Stimulated activated CD8-positive, alpha-beta memory T cell treated with anti-CD3 and anti-CD28 coated beads, Interleukin-7, amount 100 ng/mL, for 24 hours (primary cell): ENCODE measurements at places on chromosomes 16 and 17.

DNA sequence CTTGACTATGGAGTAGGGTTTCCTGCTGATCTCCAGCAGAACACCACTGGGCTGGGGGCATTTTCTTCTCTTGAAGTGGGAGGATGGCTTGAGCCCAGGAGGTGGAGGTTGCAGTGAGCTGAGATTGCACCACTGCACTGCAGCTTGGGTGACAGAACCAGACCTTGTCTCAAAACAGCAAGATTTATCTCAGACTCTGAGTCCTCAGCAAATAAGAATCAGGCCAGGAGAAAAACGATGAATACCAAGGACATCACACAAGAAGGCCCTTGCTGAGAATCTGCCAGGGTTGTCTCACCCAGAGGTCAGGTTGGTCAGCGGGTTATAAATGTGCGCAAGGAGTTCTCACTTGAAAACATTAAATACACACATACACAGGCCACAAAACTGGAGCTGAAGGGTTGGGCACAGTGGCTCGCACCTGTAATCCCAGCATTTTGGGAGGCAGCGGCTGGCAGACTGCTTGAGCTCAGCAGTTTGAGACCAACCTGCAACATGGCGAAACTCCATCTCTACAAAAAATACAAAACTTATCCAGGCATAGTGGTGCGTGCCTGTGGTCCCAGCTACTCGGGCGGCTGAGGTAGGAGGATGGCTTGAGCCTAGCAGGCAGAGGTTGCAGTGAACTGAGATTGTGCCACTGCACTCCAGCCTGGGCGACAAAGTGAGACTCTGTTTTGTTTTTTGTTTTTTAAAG, 7.7 kb downstream of the MXRA7 start:
- DNase-seq: no peak

GRCh38 chr17:57603546-57603945, 141.6 kb downstream of the CCDC182 start:
- DNase-seq: no peak

GRCh38 chr16:20937736-20938135, 37.2 kb downstream of the LYRM1 start:
- DNase-seq: no peak

DNA sequence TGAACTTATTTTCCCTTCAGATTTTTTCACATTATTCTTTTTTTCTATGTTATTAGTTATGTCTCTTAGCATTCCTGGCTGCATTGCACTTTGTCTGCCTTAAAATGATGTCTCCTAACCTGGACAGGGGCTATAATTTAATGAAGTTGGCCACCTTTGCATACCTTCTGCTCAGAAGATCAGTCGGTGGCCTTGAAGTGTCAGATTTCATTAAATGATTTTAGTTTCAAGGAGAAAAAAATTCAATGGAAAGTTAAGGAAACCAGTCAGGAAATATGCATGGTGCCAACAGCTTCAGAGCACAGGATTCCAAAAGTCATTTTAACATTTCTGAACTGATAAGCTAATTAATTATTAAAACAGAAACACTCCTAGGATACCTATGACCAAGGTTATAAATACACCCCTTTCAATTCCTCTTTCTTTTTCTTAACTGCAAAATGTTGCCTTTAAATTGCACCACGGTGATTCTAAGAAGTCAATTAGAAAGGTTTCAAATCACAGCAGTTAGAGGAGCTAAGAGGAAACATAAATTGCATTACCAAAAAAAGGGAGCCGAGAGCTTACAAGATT, 533.4 kb downstream of the KCNJ2 start:
- no peak for DNase-seq

DNA sequence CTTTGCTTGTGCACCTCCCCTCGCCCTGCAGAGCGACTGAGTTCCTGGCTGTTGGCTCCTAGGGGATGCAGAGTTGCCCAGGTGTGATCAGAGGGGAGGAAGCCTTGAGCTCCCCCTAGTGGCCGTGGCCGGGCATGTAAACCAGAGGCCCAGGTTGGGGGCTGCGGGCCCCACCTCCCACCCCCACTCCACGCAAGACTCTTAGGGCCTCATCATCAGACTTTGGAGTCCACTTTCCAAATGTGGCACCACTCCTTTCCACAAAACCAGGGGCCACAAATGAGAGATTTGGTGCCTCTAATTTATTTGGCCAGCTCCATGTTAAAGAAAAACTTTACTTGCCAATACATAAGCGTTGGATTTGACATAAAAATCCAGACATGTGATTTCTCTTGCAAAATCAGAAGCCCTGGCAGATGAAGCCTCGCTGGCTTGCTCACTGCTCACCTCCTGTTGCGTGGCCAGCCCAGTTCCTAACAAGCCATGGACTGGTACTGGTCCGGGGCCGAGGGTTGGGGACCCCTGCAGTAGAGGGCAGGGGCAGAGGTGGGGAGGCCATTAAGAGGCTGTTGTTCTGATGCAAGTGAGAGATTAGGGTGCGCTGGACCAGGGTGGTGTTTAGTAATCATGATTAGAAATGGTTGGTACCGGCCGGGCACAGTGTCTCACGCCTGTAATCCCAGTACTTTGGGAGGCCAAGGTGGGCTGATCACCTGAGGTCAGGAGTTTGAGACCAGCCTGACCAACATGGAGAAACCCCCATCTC, 28.7 kb upstream of the GAS7 start:
- peak; percentile 16 for DNase-seq

DNA sequence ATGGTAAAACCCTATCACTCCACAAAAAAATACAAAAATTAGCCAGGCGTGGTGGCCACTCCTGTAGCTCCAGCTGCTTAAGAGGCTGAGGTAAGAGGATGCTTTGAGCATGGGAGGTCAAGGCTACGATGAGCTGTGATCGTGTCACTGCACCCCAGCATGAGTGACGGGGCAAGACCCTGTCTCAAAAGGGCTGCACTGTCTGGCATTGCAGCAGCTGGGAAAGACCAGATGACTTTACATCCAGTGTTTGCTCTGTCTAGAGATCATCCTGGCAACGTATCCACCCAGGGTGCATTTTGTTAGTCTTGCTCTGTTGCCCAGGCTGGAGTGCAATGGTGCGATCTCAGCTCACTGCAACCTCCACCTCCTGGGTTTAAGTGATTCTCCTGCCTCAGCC, 52.0 kb downstream of the MRM3 start:
- DNase-seq: no peak

GRCh38 chr17:75115555-75115954, 5.8 kb downstream of the ARMC7 start:
- no peak for DNase-seq

GRCh38 chr16:24499193-24499814, 40.1 kb upstream of the RBBP6 start:
- no peak for DNase-seq

- DNase-seq: no peak
Observed at GRCh38 chr17:19024101-19025078, 19.8 kb upstream of the FAM83G start.

GRCh38 chr16:54375071-54375470, 88.5 kb upstream of the IRX3 start:
- no peak for DNase-seq

DNA sequence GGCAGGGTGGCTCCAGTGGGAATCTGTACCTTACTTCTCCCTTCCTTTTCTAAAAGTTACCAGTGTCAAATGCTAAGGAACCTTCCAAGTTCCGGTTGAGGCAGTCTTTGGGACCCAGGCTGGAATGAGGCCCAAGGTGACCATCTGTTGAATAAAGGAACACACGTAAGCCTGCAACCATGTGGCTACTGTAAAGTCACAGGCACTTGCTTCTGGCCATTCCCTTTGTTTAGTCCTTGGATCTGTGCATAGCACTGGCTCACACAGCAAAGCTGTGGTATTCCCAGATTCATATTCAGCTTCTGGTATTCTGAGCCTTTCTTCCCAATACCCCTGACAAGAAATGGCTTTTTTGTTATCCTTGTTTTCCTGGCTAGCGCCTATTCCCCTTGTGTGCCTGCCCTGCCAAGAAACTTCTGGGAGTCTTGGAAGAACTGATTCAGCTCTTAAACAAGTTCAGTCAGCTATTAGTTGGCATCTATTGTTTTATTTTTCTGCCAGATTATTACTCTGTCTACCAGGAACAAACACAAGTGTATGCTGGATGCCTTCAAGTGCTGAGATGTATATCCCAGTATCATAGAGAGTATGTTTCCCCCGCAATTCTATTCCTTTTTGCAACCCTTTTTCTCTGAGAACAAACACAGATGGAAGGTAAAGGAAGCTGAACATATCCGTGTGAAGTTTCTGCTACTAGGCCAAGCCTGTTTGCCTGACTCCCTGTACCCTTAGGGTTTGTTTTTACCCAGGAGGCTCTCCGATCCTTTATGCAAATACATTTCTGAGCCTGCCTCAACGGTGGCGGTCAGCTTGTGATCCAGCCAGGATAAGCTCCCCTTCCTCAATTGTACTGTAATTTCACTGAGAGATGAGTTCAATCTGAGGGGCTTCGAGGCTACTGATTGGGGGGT, 13.2 kb downstream of the TMEM238L start:
- DNase-seq: no peak

GRCh38 chr16:88754912-88755744, 29.9 kb downstream of the PIEZO1 start:
- DNase-seq: no peak

GRCh38 chr17:79469646-79470045, 141.2 kb downstream of the RBFOX3 start:
- no peak for DNase-seq

DNA sequence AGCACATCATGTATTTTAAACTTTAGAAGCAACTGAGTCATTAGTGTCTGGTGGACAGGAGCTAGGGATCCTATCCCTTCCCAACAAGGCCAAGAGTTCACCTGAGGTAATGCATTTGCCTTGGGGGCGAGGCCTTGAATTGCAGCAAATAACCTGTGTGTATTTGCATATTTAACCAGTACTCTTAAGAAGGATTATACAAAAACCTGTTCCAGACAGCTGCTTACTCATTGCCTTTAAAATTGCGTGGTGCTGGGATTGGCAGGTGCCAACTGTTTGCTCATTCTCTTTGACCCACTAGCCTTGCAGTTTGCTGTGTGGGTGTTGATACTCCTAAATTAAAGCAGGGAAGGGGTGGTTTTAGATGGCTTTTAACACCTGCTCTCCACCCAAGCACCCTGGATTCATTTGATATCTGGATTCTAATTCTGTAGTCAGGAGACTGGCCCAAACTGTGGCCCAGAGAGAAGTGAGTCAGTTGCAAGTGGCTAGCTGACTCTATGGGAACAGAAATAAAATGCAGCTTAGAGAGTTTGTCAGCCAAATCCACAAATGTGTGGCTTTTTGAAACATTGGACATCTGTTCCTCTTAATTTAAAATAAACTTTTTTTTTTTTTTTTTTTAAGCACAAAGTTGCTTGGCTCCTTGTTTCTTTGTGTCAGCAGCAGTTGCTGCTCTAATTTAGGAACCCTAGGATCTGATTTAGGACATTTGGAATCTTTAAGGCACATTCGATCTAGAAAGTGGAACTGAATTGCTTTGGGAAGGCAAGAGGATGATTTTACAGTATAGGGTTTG, 46.9 kb downstream of the TUBD1 start:
- no peak for DNase-seq

DNA sequence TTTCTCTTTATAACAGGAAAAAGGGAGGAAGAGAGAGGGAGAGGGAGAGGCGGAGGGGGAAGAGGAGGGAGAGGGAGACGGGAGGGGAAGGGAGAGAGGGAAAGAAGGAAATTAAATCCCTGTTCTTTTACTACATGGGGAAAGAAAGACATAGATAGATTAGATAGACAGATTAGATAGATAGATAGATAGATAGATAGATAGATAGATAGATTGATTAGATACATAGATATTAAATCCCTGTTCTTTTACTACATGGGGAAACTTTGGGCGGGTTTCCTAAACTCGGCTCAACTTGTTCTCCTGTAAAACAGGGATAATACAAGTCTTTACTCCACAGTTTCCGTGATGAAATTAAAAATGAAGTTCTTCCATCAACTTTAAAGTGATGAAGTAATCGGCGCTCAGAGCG, 661 bp downstream of the RFWD3 start:
- DNase-seq: no peak

DNA sequence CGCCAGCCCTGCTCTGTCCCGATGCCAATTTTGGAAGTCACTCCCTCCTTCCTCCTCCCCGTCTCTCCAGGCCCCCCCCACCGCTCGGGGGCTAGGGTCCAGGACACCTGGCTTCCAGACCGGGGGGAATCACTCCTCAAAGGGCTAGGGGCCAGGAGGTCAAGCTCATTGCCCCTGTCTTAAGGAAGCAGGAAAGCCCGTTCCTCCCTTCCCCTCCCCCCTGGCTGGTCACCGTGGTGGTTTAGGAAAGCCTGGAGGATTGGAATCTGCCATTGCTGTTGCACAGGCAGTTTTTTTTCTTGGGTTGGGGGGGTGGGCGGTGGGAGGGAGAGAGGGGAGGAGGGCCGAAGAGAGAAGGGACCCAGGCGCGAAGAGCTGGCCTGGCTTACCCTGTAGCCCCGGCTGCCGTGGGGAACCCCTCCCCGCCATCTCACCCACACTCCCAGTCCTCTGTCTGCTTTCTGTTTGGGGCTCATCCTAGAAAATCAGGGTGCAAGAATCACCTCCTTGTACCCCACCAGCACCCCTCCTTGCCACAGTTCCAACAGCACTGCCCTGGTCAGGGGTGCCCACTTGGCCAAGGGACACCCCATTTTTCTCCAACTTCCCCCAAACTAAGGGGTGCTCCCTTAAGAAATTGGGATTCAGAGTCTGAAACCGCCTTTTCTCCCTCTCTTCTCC, 2.9 kb upstream of the BCL6B start:
- DNase-seq: no peak

GRCh38 chr16:11046382-11046931, 102.1 kb downstream of the CLEC16A start:
- no peak for DNase-seq

DNA sequence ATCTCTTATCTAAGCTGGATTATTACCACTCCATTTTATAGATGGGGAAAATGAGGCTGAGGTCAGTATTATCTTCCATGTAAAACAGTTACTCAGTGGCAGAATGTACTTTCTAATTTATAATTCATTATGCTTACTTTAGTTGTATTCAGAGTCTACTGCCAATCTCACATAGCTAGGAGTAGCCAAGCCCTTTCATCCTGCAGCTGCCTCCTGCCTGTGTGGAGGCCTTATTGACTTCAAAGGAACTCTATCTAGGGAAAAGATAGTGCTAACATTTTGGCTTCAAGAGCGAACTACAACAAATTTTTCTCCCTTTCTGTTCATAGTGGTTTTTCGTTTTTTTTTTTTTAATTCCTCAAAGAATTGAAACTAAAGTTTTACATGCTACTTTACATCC, 12.9 kb downstream of the RPGRIP1L start:
- no peak for DNase-seq
